CD4-positive, alpha-beta T cell (primary cell): ENCODE measurements at places on chromosomes 16 and 17.

- no peak for DNase-seq
Observed at GRCh38 chr17:50046667-50047066, 9.2 kb upstream of the ITGA3 start.

DNA sequence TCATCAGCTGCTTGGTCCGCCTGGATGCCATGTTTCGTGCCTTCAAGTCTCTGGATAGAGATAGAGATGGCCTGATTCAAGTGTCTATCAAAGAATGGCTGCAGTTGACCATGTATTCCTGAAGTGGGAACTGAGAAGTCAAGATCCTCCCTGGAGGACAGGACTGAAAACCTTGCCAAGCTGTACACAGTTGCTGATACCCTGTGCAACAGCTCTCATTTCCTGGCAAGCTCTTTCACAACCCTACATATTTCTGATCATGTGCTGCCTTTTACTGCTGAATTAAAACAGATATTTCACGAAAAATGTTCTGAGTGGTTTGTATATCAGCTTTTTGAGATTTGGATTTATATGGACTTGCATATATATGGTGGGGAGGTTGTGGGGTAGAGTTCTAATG, 898 bp downstream of the CAPNS2 start:
- no peak for DNase-seq

DNA sequence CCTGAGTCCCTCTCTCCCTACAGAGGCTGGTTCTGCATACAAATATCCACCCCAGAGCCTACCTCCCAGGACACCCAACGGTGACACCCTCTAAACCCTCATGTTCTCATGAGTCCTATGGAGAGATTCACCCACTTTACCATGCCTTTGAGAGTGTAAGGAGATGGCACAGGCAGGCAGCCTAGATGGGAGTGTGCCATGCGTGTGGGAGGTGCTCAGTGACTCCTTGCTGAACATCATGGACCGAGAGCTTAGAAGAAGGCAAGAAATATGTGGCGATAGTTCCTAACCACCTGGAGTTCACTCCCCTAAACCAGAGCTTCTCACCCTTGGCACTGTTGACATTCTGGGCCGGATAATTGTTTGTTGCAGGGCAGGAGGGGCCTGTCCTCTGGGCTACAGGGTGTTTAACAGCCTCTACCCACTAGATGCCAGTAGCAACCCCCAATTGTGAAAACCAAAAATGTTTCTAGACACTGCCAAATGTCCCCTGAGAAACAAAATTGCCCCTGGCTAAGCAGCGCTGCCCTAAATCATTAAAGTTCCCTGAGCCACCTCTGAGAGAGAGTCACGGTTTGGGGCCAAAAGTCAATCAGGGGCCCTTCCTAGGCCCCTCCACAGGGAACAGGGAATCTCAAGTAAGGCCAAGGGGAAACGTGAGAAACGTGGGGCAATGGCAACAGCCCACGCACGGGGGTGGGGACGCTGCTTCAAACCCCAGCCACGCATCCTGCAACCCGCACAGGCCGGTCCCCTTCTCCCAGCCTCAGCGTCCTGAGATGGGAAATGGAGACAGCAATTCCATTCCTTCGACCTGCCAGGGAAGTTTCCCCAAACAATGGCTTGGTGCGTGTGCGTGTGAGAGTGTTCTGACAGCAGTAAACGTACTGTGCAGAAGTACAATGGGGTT, 66.8 kb downstream of the C16orf78 start:
- no peak for DNase-seq

DNA sequence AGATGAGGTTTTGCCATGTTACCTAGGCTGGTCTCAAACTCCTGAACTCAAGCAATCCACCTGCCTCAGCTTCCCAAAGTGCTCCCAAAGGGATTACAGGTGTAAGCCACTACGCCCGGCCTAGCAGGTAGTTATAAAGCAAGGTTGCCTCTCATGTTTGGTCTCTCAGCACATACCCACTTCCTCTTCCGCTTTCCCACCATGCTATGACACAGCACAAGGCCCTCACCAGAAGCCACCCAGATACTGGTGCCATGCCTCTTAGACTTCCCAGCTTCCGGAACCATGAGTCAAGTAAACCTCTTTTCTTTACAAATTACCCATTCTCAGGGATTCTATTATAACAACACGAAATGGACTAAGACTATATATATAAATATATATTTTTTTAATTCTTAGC, 143.6 kb downstream of the COPRS start:
- DNase-seq, result no peak

DNA sequence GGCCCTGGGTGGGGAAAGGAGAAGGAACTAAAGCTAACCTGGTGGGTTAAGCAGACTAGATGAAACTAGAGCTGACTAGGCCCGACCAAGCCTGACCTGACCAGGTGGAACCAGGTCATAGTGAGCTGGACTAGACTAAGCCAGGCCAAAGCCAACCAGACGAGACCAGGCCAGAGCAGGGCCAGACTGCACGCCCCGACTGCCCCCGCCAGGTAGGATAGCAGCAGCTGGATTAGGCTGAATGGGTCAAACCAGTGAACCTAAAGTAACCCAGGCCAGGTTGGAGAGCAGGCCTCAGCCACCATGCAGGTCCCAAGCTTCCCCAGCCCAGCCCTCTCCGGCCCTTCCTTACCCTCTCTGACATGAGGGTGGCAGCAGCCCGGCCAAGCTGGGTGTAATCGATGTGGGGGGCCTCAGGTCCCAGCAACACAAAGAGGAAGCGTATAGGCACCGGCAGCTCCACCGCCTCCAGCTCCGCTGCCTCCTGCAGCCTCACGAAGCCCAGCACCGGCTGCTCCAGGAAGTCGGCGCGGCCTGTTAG, 9.1 kb downstream of the SLC4A1 start:
- DNase-seq, result no peak

- DNase-seq, result no peak
Observed at GRCh38 chr16:83328936-83329335, 478.8 kb upstream of the HSBP1 start.

DNA sequence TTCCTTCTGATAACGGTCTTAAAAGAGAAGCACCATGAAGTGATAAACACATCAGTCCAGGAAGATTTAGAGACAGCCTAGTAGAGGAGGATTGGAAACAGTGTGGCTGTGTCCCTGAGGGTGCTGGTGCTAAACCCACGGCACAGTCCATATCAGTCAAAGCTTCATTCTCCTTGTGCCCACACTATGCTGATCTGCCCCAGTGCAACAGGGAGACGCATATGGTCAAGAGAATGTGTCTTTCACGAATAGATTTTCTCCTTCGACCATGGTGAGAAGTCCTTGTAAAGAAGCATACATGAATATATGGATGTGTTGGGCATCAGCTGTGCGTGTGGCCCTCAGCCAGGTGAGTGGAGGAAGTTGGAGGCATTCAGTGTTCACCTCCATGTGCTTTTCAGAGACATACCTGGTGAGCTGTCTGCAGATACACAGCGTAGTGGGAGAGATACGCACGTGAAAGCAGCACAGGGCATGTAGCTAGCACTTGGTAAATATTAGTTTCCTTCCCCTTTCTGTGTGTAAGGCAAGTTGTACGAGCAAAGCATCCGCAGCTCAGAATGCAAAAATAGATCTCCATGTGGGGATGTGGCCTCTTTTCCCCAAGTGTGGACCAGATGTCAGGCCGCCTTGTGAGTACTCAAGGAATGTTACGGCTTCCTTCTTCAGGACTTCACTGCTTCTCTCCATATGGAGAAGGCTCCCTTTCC, 29.4 kb downstream of the HLF start:
- DNase-seq, result no peak

- no peak for DNase-seq
Observed at GRCh38 chr16:8714174-8714573, 39.8 kb downstream of the ABAT start.

DNA sequence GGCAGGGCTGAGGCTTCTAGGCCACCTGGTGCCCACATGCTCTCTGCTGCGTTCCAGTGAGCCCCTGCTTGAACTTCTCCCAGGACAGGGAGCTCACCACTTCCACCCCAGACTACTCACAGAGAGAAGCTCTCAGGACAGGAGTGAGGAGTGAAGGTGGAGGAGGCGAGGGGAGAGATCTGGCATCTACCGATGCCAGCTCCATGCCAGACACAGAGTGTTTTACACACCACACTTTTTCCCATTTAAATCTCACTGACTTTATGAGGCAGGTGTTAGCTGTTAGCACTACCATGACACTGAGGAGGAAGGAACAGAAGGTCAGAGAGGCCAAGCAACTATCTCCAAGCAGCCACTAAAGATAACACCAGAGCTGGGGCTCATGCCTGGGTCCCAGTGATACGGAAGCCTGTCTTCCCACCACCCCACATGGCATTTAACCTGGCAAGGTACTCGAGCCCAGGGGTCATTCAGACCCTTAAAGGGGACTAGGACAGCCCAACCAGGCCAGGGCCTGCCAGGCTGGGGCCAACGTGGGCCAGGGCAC, 6.8 kb downstream of the FAM83G start:
- no peak for DNase-seq

DNA sequence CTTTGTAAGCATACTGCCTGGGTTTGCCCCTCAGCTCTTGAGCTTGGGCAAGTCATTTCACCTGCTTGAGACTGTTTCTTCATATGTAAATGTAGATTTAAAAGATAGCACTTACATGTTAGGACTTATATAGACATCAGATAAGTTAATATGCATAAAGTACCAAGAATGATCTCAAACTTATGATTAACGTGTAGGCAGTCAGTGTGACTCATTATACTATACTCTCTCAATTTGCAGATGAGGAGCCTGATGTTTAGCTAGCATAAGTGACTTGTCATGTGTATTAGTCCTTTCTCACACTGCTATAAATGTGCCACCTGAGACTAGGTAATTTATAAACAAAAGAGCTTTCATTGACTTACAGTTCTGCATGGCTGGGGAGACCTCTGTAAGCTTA, 690.5 kb downstream of the KCNJ2 start:
- DNase-seq, result no peak

GRCh38 chr16:77190190-77190477, 856 bp upstream of the MON1B start:
- no peak for DNase-seq

DNA sequence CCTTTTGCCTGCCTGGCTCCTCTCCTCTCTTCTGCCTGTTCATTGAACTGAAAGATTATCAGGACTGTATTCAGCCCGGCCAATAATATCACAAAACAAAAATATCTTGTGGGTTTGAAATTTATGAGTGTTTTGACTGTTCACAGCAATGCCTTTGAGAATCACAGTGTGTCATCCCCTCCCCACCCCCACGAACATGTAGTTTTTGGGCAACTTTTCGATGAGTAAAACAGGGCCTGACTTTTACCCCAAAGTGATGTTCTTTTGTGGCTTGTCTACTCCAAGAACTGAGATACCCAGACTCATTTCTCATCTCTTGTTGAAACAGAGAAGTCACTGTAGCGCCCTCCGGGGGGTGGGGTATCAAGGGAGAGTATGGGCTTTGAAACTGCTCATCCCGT, 675.7 kb downstream of the WWOX start:
- no peak for DNase-seq

GRCh38 chr16:84785843-84786581, 33.8 kb upstream of the CRISPLD2 start:
- no peak for DNase-seq

- DNase-seq, result no peak
Observed at GRCh38 chr16:57938936-57939871, 31.7 kb downstream of the CNGB1 start.

DNA sequence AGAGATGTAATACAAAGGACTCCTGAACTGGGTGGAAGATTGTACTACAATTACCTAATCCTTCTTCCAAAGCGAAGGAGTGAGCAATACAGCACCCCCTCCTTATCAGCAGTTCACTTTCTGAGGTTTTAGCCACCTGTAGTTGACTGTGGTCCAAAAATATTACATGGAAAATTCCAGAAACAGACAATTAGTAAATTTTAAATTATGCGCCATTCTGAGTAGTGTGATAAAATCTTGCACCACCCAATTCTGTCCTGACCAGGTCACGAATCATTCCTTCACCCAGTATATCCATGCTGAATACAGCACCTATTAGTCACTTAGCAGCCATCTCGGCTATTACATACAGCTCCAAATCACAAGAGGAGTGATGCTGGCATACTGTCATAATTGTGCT, 23.2 kb downstream of the VPS53 start:
- DNase-seq, result no peak

GRCh38 chr17:43342589-43342890, 56.3 kb upstream of the ARL4D start:
- no peak for DNase-seq

GRCh38 chr16:69071036-69071435, 34.4 kb upstream of the HAS3 start:
- no peak for DNase-seq

GRCh38 chr16:73506568-73507056, 458.7 kb upstream of the ZFHX3 start:
- no peak for DNase-seq

DNA sequence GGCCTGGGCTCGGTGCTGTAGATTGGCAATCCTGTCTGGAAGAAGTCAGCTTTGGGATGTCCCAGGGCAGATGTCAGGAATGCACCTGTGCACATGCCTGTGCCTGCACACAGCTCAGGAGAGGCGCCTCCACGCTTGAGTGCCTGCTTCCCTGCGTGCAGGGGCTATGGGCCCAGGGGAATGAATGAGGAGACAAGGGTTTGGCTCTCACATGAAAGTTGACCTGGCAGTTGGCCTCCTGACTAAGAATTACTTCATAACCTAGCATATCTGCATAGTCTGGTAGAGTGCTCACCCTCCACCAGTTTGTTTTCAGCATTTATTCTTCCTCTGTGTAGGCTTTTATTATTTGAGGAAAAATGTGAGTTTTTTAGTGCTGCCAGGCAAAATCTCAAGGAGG, 50.0 kb downstream of the PLD6 start:
- DNase-seq, result no peak

DNA sequence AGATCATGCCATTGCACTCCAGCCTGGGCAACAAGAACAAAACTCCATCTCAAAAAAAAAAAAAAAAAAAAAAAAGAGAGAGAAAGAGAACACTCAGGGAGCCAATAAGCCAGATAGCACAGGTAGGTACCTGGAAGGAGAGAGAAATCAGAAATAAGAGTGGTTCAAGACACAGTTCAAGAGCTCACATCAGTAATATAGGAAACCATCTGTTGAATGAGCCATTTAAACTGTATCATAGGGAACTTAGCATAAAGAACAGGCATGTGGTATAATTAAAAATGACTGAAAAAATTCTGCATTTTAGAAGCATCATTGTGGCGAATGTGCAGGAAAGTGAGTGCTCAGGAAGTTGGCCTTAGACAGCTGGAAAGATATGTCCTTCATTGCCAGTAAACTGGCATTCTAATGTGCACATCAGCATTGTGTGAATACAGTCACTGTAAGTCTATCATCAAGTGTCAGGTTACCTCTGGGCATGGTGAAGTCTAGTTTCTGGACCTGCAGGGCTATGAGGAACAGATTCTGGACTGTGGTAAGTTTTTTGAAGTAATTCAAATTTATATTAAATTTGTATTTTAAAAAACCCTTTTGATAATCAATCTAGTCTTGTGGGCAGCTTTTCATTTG, 20.4 kb downstream of the KRT12 start:
- no peak for DNase-seq

- no peak for DNase-seq
Observed at GRCh38 chr16:710500-711075, 4.3 kb upstream of the METRN start.

GRCh38 chr16:407253-407652, 5.6 kb downstream of the DECR2 start:
- no peak for DNase-seq

- DNase-seq, result no peak
Observed at GRCh38 chr17:44629314-44629713, 27.0 kb upstream of the MEIOC start.
